ENCODE measurements at places on chromosomes 3 and 15.
A peak's percentile ranks its signal among the peaks of the same experiment; 100 is the strongest.

- peak; percentile 74 for DNase-seq
Measured at GRCh38 chr15:93982226-93982727, 249.1 kb upstream of the MCTP2 start.

DNA sequence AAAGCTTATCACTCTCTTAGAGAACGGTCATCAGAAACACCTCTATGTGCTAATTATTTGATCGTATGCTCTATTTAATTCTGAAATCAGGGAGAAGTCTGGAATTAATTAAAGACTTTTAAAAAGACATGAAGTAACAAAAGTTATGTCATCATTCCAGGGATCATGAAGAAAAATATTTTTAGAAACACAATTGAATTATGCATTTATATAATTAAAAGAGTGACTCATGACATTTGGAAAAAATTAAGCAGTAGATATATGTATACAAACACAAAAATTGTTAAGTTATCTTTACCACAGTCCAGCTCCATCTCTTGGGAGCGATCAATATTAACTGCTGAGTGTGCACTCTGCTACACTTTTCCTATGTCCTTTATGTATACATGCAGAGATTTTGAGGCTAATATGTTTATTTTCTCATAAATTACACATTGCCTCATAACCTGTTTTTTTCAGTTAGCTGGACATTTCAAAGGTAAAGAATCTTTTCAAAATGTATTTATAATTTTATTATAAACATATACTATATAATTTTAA, 717.7 kb downstream of the GBE1 start:
- no peak for DNase-seq

DNA sequence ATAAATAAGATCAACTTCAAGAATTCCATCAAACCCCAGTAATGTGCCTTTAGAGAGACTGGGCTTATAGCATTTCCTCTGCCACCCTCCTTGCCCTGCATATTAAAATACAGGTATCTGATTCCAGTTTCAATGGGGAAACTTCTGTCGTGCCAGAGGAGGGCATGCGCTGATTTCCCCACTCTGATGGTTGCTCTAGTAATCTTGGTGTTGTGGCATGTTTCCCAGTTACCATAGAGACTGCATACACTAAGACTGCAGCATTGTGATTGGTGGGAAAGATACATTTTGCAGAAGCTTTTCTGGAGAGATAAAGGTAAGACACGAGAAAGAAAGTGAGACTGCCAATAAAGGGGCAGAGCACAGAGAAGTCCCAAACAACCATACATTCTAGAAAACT, 225.6 kb downstream of the TIGIT start:
- DNase-seq = no peak

DNA sequence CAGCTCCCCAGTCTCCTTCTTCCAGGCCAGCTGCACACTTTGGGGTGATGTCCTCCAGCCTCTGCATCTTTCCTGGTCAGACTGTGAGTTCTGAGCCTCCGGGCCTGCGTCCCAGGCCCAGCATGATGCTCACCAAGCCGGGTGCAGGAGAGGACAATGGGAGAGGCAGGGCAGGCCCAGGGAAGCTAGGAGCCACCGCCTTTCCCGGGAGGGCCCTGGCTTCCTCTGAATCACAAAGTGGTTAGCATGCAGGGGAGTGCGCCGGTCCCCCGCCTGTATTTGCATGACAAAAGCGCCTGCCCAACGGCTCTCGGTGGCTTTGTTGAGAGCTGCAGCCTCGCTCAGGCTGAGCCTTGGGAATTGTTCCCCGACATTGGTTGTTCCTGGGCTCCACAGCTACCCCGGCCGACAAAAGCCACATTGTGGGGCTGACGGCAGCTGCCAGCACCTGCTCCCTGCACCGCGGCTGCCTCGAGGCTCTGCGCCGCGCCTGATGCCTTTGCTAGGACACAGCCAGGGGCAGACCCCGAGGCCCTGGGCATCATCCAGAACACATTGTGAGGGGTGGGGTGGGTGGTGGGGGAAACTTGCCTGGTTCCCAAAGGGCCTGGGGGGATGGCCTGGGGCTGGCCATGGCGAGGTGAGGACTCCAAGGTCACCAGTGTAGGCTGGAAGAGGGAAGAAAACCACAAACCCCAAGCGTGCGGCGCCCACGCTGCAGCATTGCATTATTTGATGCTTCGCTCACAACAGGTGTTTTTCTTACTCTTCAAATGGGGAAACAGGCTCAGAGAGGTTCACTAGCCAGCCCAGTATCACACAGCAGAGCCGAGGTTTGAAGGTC, 20.0 kb upstream of the KLF13 start:
- no peak for DNase-seq

GRCh38 chr3:104825116-104825515, 541.6 kb upstream of the ALCAM start:
- DNase-seq = no peak

GRCh38 chr15:100849021-100849854, 30.4 kb upstream of the ALDH1A3 start:
- DNase-seq = peak; percentile 70

- DNase-seq = no peak
Measured at GRCh38 chr15:52749258-52749657, 40.9 kb downstream of the ONECUT1 start.

GRCh38 chr3:171375666-171376595, 84.3 kb downstream of the TNIK start:
- no peak for DNase-seq

- no peak for DNase-seq
Measured at GRCh38 chr3:139671863-139672646, 5.7 kb downstream of the NMNAT3 start.

GRCh38 chr3:119257654-119258410, 17.2 kb upstream of the B4GALT4 start:
- DNase-seq = no peak

DNA sequence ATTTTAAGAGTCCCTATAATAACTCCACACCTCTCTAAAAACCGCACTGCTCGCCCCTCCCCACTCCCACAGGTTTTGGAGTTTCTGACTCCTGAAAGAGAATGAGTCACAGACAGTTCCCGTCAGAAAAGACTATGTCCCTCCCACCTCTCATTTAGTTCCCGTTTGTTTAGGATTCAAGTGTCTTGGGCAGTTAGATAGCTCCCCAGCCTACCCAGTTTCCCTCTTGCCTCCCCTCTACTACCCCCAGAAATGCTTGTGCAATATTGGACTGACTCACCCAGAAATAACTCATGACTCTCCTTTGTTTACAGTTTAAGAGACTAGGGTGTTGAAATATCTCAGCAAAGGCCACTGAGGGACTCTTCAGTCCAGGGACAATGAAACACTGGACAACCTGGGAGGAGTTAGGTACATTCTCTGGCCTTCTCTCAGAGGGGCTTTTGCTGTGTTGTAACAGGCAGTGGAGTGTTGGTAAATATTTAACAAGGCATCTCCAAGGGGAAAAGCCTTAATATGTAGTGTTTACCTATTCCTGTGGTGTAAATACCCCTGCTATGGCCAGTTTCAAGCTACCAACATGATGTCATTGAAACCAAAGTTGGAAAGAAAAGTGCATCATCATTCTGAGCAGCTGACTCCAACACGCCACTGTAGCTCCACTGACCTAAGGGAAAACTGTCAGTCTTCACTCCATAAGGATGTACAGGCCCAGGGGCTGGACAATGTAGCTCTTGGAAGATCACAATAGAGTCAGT, 96.1 kb upstream of the CHD2 start:
- peak; percentile 72 for DNase-seq

- DNase-seq = no peak
Measured at GRCh38 chr3:107892955-107893624, 197.7 kb downstream of the CD47 start.

DNA sequence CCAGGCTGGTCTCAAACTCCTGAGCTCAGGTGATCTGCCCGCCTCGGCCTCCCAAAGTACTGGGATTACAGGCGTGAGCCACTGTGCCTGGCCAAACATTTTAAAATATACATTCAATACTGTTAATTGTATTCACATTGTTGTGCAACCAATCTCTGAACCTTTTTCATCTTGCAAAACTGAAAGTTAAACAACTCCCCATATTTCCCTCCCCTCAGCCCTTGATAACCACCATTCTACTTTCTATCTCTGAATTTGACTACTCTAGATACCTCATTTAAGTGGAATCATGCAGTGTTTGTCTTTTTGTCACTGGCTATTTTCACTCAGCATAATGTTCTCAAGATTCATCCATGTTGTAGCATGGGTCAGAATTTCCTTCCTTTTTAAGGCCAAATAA, 30.0 kb downstream of the HMCES start:
- no peak for DNase-seq

GRCh38 chr15:98583771-98584430, 64.4 kb upstream of the IGF1R start:
- DNase-seq = no peak

GRCh38 chr3:121295979-121296378, 249.8 kb downstream of the POLQ start:
- DNase-seq = no peak

DNA sequence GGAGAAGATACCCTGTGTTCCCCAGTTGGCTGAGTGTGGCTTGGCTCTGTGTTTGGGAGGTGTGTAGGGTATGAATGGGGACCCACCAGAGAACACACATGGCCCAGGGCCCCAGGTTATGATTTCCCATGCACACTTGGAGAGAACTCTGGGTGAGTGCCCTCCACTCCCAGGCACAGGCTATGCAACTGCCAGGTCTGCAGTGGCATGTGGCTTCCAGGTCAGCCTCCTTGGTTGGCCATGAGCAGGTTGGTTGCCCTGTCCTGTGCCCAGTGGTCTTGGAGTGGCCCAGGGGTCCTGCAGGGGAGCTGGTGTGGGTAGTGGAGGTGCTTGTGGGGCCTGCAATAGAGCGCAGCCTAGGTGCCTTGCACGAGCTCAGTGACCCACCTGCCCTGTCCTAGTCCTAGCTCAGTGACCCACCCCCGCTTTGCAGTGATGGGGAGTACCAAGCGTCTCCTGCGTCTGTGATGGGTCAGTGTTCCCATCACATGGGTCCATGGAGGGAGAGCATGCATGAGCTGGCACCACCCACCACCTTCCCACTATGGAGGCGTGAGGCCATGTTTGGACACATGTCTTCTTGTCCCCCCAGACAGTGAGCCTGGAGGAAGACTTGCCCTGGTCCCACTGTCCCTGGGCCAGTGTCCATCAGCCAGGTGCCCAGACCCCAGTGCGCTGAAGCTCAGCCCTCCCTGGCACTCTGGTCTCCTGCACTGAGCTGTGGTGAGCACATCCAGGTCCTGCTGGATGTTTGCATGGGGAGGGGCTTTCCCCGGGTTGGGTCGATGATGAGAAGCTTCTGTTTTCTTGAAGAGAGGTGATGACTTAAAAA, 217.3 kb downstream of the SNRPN start:
- DNase-seq = peak; percentile 6

DNA sequence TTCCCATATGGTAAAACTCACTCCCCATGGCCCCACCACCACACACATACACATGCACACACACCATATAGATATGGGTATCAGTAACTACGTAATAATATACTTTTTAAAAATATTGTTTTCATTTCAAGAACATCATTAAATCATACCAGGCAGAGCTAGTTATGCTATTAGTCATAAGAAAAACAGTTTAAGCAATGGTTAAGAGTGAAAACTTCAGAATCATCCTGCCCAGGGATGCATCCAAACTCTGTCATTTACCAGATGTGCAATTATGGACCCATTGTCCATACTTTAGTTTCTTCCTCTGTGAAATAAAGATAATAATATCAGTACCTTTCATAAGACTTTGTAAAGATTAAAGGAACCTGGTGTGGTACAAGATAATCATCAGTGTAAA, 608.3 kb downstream of the RBMS3 start:
- DNase-seq = no peak

DNA sequence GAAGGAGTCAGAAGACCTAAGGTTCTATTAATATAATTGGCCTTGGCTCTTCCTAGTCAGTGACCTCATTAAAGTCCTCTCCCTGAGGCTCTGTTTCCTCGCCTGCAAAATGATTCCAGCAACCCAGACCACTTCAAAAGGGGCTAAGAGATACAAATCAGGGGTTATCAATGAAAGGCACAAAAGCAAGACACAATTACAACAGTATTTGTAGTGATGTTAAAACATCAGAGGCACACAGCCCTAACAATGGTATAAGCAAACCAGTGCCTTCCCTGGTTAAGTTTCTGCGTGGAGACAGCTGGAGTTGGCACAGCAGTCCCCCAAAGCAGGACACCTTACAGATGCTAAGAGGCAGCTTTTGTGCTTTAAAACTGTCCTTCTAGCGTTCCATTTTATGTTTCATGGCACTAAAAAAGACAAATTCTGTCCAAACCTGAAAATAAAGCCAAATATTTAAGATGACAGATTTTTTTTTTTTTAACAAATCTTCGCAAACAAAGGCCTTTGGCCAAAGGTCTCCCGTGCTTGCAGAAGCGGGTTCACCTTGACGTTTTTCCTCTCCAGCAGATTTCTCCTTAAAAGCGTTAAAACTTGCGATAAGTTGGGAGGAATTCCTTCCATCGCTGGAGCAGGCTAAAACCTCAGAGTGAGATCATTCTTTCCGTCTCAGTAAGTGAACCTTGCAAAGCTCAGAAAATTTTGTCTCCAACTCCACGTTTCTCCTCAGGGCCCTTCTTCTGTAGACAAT, 999 bp downstream of the ZNF280D start:
- DNase-seq = no peak

DNA sequence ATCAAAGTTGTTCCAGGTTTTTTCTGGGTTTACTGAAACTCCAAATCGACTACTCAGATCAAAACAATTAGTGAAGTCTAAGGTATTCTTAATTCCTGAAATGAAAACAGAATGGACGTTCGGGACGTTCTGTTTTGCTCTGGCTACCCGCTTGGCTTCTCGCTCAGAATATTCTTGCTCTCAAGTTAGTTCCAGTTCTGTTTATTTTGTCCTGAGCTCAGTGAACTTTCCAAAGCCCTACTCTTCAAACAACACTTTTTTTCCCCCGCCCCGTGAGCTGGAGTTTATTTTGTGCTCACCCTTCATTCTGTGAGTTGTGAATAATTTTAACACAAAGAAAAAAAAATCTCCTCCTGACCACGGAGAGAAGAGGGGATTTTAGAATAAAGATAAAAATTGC, 72.6 kb downstream of the SAMMSON start:
- no peak for DNase-seq

- DNase-seq = no peak
Measured at GRCh38 chr15:39320886-39321285, 260.0 kb upstream of the THBS1 start.

DNA sequence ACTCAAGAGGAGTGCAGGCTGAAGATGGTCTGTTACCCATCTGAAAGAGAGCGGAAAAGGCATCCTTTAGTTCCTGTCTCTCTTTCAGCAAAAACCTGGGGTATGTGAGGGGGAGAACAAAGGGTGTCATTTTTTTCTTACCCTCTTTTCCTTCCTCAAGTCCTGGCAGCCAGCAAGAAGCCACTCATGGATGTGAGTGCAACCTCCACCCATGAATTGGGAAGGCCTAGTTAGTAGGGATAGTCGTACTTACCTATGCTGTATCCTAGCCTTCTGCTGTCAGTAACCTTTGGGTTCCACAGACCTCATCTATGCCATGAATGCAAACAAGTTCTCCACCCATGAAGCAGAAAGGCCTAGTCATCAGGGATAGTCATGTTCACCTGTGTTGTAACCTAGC, 472.8 kb downstream of the ZIC1 start:
- no peak for DNase-seq

GRCh38 chr3:117995842-117996437, 1038.7 kb downstream of the IGSF11 start:
- no peak for DNase-seq

GRCh38 chr3:78941587-78941986, 826.2 kb downstream of the ROBO1 start:
- DNase-seq = no peak

All from uterus (tissue), 4 donors.